ENCODE measurements at places on chromosomes 5 and 9.

DNA sequence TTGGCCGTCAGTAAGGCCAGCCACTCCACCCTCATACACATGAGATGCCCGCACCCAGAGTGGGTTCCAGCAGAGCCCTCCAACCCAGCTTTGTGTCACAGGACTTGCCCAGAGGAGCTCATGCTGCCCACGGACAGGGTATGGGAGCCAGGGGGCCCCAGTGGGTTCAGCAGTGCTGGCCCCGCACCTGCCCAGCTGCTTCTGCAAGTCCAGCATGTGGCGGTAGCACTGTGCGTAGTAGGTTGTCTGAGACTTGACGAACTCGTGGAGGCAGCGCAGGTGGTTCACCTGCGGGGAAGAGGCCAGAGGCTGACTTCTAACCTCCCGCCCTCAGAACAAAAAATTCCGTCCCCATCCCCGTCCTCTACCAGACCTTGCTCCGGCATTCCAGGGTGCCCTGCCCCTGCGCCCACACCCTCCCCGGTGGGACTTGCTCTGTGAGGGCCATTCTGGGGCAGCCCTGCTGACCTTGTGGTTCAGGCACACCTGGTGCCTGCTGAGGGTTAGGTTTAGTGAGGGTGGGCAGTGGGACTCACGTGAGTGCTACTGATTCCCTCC, 18.5 kb downstream of the SH3GLB2 start:
- no peaks in the 10 kb centered on the region for H3K27me3 ChIP-seq
- DNase-seq, result no peak
- no peak overlapping the region for H3K4me3 ChIP-seq

DNA sequence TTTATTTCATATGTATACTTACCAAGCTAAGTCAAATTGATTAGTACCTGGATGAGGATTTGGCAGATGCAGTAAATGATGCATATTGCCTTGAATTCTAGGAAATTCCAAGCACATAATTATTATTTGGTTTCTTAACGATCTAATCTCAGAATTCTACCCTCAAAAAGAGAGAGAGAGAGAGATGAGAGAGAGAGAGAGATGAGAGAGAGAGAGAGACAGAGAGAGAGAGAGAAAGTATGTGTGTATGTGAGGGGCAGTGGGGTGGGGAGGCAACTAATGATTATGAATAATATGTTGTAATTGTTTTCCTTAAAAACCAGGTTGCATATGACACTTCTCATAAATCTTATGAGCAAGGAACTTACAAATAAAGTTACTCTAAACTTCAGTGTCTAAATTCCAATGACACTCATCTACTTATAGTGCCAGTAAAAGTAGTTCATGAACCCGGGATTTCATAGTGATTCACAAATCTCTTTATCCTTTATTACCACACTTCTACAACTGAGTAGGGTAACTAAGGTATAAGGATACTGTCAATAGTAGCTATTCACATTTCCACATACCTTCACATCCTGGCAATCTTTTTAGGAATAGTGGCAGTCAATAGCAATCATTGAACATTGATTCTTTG, 60.5 kb upstream of the EDIL3 start:
- H3K36me3 ChIP-seq, result no peaks in the 10 kb centered on the region
- H3K27me3 ChIP-seq, result no peaks in the 10 kb centered on the region
- no peak for DNase-seq
- no peaks in the 10 kb centered on the region for H3K4me1 ChIP-seq
- H3K4me3 ChIP-seq, result no peak overlapping the region

- H3K27ac ChIP-seq, result peak overlapping the region; percentile 79
- H3K4me3 ChIP-seq, result no peak overlapping the region
- H3K4me1 ChIP-seq, result peaks cover 44% of the 10 kb centered on the region
- H3K36me3 ChIP-seq, result no peaks in the 10 kb centered on the region
- DNase-seq, result no peak
- no peaks in the 10 kb centered on the region for H3K27me3 ChIP-seq
These were observed 74.9 kb downstream of the MACROH2A1 start for GRCh38 chr5:135324160-135324559.

DNA sequence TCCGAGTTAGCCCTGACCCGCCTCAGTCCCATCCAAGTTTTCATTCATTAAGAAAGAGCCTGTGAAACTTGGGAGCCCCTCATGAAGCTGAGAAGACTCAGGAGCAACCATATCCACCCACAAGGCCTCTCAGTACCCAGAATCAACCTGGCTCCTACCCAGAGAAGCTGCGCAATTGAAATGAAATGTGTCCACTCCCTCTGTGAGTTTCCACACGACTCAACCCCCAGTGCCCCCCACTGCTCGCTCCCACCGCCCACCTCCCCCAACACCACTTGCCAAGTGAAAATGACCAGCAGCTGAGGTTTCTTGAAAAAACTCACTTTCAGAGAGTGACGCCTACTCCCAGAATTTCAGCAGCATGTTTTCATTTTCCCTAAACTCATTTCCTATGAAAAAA, 104.6 kb downstream of the CDK5RAP2 start:
- H3K27ac ChIP-seq, result no peak overlapping the region
- H3K36me3 ChIP-seq, result peaks cover 33% of the 10 kb centered on the region
- H3K4me1 ChIP-seq, result peaks cover 4% of the 10 kb centered on the region
- no peak for DNase-seq
- no peaks in the 10 kb centered on the region for H3K27me3 ChIP-seq

- H3K36me3 ChIP-seq, result peaks cover 61% of the 10 kb centered on the region
- DNase-seq, result no peak
- H3K27ac ChIP-seq, result peak overlapping the region; percentile 25
- H3K27me3 ChIP-seq, result no peaks in the 10 kb centered on the region
These were observed 23.2 kb downstream of the AK3 start for GRCh38 chr9:4717815-4718214.

DNA sequence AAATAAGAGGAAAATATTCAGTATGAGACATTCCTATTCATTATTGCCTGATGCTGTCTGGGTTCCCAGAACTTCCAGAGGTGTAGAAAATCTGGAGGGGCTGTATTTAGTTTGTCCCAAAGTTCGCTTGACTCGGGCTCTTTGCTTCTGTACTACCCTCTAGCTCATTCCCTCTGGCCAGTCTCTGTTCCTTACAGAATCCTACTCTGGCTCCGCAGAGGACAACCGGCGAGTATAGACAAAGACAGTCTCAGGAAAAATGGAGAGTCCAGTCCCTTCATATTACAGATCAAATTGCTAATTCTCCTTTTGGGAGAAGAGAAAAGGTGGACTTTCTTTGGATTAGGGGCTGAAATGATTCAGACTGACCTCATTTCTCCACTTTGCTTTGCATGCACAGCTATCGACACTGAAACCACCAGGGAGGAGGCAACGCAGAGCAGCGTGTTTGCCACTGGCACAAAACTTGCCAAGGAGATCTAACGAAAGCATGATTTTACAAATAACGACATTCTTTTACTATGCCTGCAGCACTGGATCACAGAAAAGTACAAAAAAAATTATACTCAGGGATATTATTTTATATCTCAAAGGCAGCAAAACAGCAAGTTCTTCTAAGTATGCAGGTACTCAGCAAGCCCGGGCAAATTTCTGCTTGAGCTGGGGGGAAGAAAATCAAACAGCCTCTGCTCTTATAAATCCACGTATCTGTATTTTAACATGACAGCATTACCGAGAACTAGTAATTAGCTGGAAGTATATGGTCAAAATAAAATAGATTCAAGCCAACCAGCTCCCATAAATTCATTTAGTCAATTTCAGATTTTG, 279.7 kb downstream of the NPR3 start:
- H3K4me1 ChIP-seq, result no peaks in the 10 kb centered on the region
- H3K27ac ChIP-seq, result no peak overlapping the region
- no peak for DNase-seq
- H3K36me3 ChIP-seq, result no peaks in the 10 kb centered on the region
- H3K4me3 ChIP-seq, result no peak overlapping the region

- H3K4me3 ChIP-seq, result no peak overlapping the region
- peaks cover 37% of the 10 kb centered on the region for H3K27me3 ChIP-seq
- no peak for DNase-seq
- no peaks in the 10 kb centered on the region for H3K36me3 ChIP-seq
- H3K27ac ChIP-seq, result no peak overlapping the region
These were observed 319.5 kb downstream of the PIK3R1 start for GRCh38 chr5:68534956-68535520.

DNA sequence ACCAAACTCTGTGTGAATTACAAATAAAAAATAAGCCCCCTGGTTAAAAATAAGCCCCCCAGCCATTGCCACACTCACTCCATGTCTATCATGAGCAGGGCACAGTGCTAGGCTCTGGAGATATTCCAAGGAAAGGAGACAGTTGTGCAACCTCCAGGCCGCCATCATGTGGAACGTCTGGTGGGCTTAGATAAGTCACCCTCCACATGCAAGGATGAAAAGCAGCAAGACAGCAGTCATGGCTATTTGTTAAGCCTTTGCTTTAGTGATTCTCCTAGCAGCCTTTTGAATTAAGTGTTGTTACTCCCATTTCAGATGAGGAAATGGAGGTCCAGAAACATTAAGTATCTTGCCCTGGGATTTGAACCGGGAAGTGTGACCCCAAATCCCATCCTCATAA, 94.8 kb downstream of the DCP2 start:
- no peak overlapping the region for H3K4me3 ChIP-seq
- no peak overlapping the region for H3K27ac ChIP-seq
- no peaks in the 10 kb centered on the region for H3K27me3 ChIP-seq
- no peak for DNase-seq
- peaks cover 3% of the 10 kb centered on the region for H3K36me3 ChIP-seq
- H3K4me1 ChIP-seq, result peaks cover 17% of the 10 kb centered on the region

DNA sequence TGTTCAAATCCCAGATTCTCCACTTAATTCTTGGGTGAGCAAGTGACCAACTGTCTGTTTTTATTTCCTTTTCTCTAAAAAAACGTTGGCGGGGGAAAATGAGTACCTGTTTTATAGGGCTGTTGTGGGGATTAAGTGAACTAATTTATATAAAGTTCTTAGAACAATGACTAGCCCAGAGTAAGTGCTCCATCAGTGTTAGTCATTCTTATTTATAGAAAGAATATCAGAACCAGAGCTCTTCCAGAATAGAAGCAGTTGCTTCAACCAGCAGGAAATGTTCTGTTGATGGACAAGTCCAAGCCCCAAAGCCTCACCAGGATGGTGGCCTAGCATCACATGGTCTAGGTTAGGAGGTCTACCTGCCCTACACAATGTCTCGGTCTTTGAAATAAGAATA, 379.2 kb downstream of the ACTL7B start:
- H3K4me3 ChIP-seq, result no peak overlapping the region
- no peak for DNase-seq
- H3K4me1 ChIP-seq, result no peaks in the 10 kb centered on the region
- no peaks in the 10 kb centered on the region for H3K36me3 ChIP-seq
- H3K27ac ChIP-seq, result no peak overlapping the region
- H3K27me3 ChIP-seq, result no peaks in the 10 kb centered on the region

DNA sequence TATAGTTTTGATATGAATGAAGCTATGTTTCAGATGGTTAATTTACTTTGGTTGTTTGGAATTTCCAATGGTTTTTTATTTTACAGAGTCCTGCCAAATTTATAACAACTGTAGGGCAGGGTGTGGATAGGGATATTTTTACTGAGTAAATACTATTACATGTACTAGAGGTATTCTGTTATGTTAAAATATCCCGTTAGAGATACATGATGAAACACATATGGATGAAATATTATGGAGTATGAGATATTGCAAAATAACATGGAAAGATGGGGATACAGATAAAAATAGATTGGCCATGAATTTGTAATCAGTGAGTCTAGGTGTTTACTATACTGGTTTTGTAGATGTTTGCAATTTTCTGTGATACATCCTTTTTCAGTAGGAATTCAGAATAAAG, 76.7 kb downstream of the RAB24 start:
- H3K36me3 ChIP-seq, result peaks cover 28% of the 10 kb centered on the region
- no peak overlapping the region for H3K27ac ChIP-seq
- no peak overlapping the region for H3K4me3 ChIP-seq
- H3K4me1 ChIP-seq, result peaks cover 4% of the 10 kb centered on the region
- DNase-seq, result no peak
- H3K27me3 ChIP-seq, result no peaks in the 10 kb centered on the region

DNA sequence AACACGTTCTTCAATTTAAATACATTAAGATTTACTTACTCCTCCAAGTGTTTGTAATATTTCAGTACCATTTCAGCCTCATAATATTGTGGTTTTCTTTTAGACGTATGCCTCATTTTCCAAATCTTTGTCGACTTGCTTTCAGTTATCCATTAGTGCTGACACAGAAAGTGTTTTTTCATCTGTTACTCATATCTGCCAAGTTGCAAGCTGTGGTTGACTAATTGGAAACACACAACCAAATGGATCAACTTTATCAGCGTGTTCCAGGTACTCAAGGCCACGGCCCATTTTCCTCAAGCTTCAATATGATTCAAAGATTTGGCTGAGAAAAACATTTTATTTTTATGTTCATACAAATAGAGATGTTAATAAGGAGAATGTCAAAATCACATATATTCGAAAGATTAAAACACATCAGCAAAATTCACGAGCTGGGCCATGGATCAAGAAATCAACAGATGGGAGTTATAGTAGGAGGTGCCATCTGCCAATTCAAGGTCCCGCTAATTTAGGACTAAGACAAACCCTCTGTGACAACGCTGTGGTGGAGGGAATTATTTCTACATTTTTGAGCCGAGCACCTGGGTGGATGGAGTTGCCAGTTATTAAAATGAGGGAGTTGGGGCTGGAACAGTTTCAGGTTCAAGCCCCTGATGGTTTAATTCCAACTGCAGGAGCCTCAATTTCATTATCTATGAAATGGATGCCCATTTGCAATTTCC, 27.2 kb upstream of the CCNJL start:
- H3K36me3 ChIP-seq, result no peaks in the 10 kb centered on the region
- H3K4me1 ChIP-seq, result no peaks in the 10 kb centered on the region
- no peak overlapping the region for H3K27ac ChIP-seq
- H3K4me3 ChIP-seq, result no peak overlapping the region
- DNase-seq, result no peak

DNA sequence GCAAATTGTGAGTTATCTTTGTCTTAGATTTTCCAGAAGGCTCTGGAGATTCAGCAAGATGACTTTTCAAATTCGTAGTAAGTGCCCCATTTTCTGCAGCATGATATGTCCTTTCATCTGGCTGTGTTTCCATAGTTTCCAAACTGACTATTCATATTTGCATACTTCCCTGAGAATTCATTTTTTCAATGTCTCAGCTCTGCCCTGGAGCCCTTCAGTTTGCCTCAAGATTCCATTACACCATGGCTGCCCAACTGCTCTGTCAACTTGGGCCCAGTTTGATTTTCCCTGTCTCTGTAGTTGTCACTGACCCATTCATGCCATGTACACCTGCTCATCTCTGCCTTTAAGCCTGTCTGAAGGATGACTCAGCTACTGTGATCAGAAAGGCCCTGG, 94.2 kb upstream of the RUSC2 start:
- H3K4me1 ChIP-seq, result no peaks in the 10 kb centered on the region
- H3K36me3 ChIP-seq, result no peaks in the 10 kb centered on the region
- H3K27ac ChIP-seq, result no peak overlapping the region
- H3K27me3 ChIP-seq, result peaks cover 3% of the 10 kb centered on the region
- no peak for DNase-seq
- H3K4me3 ChIP-seq, result no peak overlapping the region

- peaks cover 4% of the 10 kb centered on the region for H3K4me1 ChIP-seq
- peak; percentile 29 for DNase-seq
- no peak overlapping the region for H3K4me3 ChIP-seq
- no peak overlapping the region for H3K27ac ChIP-seq
These were observed 40.3 kb upstream of the NAA35 start for GRCh38 chr9:85900504-85901201.
